ENCODE measurements at places on chromosomes 4 and X.

DNA sequence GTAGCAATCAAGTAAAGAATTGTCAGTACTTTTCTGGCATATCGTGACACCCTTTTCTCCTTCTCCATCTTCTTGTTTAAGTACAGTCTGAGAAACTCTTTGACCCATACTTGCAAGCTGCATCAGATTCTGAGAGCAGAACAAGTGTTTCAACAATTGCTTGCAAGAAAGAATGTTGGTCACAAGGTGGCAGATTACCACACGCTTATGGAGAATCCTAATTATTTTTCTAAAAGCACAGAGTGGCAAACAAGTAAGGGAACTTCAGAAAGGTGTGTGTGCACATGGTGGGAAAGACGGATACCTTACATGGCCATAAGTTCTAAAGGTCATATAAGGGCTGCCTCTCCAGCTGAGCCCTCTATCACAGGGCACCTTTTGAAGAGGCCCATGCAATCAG is 136.4 kb upstream of the FGF13 start:
- DNase-seq: no peak

- peak; percentile 90 for DNase-seq
These were observed 79.4 kb downstream of the SYNPO2 start for GRCh38 chr4:118968005-118968404.

DNA sequence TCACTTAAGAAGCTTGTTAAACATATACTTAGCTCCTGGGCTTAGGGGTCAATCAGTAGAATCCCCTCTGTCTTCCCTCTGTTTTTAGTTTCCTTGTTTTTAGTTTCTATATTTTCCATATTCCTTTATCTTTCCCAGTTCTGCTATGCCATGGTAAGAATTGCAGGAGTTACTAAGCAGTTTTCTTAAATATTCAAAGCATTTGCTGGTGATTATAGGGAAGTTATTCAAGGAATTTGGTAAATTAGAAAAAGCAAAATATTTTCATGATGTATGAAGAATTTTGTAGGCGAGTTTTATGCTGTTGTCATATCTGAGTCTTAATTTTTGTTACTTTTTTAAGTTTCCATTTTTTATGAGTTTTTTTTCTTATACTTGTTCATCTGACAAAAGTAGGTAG is 91.6 kb upstream of the NUDT6 start:
- peak; percentile 17 for DNase-seq

GRCh38 chr4:168057412-168057811 is 34.9 kb upstream of the ANXA10 start:
- DNase-seq: no peak

DNA sequence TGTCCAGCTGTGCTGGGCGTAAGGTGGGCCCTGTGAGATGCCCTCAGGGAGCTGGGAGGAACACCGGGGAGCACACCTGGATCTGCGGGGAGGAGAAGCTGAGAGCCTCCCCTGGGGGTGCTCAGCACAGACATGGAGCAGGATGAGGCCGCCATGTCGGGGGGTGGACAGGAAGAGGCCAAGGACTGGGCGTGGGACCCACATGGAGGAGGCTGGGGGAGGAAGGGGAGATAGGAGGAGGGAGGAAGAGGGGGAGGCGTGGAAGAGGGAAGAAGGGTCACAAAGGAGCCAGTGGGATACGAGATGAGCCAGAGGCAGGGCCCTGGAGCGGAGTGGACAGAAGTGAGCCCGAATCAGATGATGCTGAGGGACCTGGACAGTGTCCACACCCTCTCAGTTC is 66.3 kb downstream of the ZFYVE28 start:
- DNase-seq: no peak

DNA sequence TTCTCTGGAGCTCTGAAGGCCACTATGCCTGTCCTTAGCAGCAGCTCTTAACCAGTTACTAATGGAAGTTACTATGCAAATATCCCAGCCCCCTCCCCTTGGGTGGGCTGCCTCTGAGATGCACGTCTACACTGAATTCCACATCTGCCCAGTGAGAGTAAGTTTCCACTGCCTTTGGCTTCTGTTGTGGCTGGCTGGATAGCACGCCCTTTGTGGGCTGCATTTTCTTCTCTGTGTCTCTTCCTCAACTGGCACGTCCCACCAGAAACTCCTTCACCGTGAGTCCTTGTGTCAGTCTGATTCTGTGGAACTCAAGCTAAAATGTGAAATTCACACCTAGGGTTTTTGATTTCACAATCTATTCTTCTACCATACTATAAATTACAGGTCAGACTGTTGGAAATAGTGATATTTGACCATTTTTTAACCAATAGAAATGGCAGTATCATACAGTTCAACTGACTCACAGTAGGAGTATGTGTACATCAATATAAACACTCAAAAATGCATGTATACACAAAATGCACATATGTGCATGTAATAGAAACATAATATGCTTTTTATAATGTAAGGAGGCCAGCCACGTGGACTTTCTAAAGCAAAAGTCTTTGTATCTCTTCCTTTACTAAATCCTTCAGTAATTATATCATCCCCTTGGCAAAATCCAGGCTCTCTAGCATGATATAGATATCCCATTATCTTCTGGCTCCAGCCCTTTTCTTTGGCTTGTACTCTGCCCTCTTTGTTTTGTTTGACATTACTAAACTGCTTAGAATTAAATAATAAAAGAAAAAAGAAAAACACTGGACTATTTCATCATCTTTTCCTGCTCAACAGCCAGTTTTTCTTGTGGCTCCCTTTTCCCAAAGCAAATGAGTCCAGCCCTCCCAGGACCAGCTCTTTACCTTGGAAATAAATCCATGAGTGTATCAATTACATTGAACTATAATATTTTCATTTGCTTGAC is 33.2 kb upstream of the LDB2 start:
- DNase-seq: peak; percentile 13

DNA sequence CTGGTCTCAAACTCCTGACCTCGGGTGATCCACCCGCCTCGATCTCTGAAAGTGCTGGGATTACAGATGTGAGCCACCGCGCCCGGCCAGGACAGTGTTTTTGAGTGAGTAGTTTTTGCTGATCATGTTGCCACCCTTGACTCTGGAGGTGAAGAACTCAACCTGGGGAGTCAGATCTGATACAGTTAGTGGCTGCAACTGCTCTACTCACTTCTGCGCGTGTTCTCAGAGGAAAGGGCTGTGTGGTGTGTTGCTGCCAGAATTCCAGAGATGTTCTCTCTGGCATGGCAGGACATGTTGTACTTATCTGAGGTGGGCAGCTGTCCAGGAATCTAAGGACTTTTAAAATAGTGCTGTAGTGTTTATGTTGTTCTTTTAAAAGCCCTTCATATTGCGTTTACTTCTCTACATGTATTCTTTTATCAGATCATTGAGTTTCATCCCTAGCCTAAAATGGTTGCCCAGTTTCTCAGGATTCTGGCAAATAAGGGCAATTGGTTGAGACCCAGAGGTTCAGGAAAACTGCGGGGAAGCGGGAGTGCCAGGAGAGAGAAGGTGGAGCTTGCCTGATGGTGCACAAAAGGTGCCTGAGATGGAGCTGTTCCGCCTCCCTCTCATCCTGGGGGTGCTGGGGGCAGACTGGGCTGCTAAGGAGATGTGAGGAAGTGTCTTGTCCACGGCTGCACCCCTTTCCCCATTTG is 97.7 kb downstream of the ARHGAP10 start:
- DNase-seq: peak; percentile 37

DNA sequence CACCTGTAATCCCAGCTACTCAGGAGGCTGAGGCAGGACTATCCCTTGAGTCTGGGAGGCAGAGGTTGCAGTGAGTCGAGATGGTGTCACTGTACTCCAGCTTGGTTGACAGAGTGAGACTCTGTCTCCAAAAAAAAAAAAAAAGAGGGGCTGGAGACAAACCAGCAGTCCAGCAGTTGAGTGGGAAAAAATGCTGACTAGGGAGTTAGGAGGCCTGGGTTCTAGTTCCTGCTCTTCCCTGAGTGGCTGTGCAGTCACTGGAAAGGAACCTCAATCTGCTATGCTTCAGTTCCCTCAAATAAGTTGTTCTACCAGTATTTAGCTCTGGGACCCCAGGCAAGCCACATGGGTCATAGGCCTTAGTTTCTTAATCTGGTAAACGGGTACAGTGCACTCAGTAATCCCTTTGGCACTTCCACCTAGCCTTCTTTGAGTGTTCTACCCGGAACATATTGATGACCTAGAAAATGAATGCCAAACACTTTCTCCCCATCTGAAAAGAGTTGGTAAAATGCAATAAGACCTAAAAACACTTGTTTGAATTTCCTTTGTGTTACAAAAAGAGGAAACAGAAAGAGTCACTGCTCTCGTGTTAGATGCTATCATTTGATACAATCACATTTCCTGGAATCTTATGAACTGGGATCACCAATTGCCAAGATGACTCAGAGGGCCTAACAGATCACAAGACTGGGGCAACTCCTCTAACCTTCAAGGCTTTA is 99.3 kb upstream of the EGFL6 start:
- DNase-seq: peak; percentile 69

DNA sequence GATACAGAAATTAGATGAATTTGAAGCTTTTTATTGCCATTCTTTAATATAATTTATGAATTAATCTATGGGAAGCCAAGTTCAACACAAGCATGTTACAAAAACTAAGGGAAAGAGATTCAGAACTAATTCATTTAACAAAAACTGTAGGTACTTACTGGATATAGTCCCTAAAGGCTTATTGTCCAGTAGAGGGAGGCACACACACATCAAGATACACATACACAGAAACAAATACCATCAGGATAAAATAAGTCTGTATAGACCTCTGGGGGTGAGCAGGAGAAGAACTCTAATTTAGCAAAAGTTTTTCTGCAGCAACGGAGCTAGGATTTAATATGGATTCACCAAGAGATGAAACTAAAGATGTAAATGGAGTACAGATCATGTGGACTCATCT is 83.0 kb upstream of the IL13RA1 start:
- DNase-seq: peak; percentile 32

- DNase-seq: no peak
These were observed 25.7 kb downstream of the SPANXN2 start for GRCh38 chrX:143694885-143695284.

DNA sequence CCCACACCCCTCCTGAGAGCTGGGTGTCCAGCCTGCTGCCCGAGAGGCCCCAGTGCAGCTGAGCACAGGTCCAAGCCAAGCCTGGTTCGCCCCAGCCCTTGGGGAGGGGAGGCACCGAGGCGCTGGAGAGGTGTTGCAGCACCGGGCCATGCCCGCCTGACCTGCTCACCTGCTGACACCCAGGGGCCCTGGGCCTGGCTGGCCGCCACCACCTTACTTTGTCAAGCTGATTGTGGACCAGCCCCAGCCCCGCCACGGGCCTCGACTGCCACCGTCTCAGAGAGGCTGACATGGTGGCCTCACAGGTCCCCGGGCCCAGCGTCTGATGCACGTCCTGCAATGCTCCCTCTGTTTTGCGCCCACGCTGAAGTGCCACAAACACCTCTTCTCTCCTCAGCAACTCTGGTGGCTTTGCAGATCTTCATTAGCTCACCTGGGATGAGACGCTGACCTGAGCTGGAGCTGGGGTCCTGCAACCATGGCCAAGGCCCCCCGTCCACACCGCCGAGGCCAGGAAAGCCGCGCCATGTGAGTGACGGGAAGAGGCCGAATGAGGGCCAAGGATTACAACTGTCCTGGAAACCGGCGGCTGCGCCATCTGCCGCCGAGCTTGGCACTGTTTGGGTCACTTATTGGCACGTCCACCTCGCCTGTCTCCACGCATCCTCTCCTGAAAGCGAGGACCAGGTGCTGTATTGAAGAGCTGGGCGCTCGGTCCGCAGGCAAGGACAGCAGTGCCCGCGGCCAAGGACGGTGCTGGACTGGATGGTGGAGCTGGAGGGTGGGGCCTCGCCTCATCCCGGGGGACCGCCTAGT is 7.6 kb downstream of the CPLX1 start:
- DNase-seq: no peak

GRCh38 chr4:138655985-138656384 is 359.6 kb upstream of the NOCT start:
- DNase-seq: no peak
